ENCODE measurements at places on chromosomes 6 and 20.

DNA sequence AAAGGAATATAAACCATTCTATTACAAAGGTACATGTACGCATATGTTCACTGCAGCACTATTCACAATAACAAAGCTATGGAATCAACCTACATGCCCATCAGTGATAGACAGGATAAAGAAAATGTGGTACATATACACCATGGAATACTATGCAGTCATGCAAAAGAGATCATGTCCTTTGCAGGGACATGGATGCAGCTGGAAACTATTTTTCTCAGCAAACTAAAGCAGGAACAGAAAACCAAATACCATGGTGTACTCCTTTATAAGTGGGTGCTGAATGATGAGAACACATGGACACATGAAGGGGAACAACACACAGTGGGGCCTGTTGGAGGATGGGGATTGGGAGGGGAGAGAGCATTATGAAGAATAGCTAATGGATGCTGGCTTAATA, 104.6 kb upstream of the CENPW start:
- DNase-seq, result no peak

DNA sequence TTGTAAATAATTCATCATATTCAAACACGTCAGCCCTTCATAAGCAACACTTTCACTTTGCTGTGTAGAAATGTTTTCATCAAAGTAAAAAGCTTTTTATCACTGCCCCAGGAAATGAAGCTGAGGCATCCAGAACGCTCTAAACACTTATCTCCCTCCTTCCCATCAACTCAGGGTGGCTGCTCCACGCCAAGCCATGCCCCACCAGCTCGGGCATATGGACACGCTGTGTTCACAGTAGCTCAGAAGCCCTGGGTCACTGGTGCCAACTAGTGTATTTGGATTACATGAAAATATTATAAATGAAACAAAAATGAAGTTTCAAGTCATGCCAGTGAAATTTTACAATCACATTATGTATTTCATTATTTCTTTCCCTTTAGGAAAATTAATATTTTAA, 10.3 kb downstream of the PDE10A start:
- no peak for DNase-seq

GRCh38 chr20:41476446-41476845, 109.8 kb upstream of the EMILIN3 start:
- no peak for DNase-seq

DNA sequence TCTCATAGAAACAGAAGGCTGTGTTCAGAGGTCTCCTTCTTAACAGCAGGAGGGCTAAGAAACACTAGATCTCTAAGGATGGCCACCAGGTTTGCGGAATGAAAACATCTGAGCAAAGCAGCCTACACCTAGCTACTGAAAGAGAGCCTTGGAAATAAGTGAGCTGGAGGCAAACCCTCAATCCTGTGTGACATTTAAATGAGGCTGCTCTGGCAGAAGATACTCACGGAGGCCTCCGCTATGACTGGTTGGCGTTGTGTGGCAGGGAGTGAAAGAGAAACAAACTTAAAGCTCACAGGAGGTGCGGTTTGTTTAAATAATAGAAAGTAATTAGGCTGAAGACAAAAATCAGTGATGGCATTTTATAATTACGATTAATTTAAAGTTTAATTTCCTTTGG, 162.0 kb upstream of the RNF217 start:
- no peak for DNase-seq

GRCh38 chr20:4192378-4193068, 177.2 kb upstream of the RNF24 start:
- DNase-seq, result no peak

DNA sequence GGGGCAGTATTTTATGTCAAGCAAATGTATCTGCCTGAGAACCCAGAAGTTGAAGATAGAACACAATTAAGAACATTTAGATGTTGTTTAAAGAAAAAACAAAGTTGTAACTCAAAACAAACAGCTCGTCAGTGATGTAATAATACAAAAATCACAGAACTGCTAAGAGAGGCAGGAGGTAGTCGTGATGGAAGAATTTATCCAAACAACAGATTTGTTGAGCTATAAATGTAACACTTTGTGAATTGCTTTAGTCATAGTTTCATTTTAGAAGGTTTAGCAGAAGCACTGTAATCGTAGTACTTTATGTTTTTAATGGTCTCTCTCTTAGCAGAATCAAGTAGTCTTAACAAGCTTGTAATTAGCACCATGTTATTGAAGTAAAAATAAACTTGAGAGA, 73.6 kb downstream of the SCAF8 start:
- DNase-seq, result no peak

GRCh38 chr6:105991561-105992314, 94.4 kb upstream of the PRDM1 start:
- DNase-seq, result no peak

DNA sequence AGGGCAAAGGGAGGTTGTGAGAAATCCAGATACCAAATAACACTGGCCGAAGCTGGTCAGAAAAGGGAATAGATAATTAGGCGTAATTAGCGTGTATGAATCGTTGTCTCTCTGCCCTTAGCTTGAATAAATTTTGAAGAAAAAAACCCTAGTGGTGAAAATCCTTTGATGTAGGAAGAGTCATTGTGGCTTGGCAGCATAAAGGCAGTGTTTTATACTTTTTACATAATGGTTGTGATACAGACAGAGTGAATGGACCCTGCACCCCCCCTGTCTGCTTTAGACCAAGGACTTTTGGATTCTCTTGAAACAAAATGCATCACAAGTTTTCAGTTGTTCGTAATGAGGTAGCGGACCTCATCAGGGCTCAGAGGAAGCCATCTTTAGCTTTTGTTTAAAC, 126.5 kb downstream of the AFG1L start:
- DNase-seq, result no peak

- no peak for DNase-seq
These were observed 42.6 kb upstream of the FNDC1 start for GRCh38 chr6:159126590-159126989.

GRCh38 chr6:26366504-26366903, 1.5 kb downstream of the BTN3A2 start:
- DNase-seq, result no peak

DNA sequence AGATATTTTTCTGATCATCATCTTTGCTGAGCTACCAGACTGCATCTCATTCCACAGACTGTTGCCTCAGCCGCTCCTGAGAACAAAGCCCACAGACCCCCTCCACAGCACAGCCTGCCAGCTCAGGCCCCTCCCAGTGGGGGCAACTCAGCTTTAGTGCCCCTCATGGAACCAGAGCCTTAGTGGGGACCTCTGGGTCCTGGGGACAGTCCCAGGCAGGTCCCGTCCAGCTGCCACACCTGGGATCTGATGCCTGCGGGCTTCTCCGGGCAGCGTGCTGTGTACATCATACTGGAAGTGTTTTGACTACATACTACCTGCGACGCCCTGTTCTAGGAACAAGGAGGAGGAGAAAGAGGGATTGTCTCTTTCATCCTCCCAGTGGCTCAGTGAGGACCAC, 38.3 kb upstream of the QKI start:
- DNase-seq, result no peak

DNA sequence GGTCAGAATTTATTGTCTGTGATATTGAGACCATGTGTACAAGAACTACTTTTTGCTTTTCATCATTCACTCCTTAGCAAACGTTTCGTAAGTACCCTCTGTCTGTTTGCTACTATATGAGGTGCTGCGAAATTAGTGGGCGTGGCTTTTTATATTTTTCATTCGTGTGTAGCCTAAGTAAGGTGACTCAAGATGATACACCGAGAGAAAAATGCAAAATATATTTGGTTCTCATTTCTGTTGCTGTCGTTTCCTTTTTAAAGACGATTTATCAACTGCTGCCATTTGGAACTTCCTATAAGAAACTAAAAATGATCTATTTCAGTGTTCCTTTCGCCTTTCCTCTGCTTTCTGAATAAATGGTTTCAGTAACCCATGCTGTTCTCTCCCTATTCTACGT, 61.2 kb downstream of the VAPB start:
- DNase-seq, result no peak

GRCh38 chr6:143961886-143962878, 45.9 kb downstream of the PLAGL1 start:
- no peak for DNase-seq

DNA sequence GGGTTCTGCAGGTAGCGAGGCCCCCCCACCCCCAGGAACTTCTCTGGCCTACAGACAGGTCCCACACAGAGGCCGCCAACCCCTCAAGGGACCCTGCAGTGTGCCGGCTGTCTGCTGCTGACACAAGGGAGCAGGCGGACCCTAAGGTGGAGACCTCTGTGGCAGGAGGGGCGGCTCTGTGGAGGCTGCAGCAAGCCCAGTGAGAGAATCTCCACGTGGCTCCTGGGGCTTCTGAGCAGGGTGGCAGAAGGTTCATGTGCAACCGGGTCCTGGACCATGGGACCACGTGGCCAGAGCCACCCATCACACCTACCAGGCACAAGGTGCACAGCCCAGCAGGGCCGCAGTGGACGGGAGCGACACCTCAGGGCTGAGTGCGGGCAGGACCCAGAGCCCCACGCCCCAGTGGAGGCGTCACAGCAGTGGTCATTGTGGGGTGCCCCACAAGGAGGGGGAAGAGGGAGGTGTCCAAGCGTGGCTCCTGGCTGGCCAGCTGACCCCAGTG, 4.3 kb downstream of the ARFRP1 start:
- DNase-seq, result no peak

DNA sequence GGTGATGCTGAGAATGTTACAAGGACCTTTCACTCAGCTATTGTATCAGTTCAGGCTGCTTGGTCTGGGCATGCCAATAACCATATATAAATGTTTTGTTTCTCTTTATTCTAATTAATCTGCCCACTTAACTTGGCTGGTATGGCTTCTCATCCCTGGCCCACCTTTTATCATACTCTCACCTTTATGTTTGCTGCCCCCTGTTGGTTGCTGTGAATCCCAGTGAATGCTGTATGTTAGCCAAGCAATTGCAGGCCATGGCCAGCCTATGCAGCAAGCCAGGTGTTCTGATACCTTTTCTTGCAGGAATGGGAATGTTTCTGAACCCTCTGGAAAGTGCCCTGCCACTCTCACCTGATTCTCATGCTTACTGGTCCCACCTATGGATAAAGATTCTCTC, 54.6 kb downstream of the PCSK2 start:
- no peak for DNase-seq

GRCh38 chr20:53582574-53583351, 10.9 kb downstream of the ZNF217 start:
- no peak for DNase-seq

DNA sequence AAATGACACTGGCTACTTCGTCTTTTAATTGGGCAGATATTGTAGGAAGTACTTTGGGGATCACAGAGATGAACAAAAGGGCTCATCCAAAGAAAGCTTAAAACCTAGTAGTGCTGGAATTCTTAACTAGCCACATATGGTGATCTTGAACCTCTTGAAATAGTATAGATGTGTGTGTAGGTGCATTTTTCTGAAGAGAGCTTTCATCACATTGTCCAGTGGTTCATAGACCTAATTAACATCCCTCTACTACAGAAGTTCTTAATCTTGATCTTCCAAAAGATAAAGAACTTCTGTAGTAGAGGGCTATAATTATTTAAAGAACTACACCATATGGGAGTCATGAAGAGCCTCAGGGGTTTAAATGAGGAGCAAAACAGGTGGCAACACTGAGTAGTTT, 2.3 kb upstream of the PRIM2 start:
- no peak for DNase-seq

GRCh38 chr6:63923139-63923739, 287.6 kb downstream of the PHF3 start:
- DNase-seq, result no peak

GRCh38 chr20:46784436-46785127, 75.1 kb downstream of the SLC2A10 start:
- no peak for DNase-seq

GRCh38 chr20:17498641-17499040, 32.5 kb downstream of the BFSP1 start:
- DNase-seq, result no peak

- DNase-seq, result no peak
These were observed 82.3 kb downstream of the DNAH8 start for GRCh38 chr6:38797391-38797790.

DNA sequence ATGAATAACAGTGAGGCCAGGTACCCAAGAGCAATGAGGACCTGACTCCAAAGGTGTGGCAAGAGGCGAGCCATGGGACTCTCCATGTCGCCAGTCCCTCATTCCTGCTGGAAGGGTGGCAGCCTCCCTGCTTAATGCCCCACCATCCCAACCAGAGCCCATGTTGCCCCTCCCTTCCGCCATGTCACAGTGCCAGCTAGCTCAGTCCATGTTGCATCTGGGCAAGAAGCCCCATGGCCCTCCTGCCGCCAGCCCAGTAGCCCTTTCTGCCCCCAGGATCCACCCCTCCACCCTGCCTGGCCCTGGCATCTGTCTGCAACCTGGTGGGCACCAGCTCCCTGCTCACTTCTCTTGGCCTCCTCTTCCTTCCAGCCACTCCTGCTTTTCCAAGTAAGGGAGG, 6.0 kb upstream of the CPNE5 start:
- no peak for DNase-seq

GRCh38 chr20:59810449-59811187, 122.8 kb downstream of the SYCP2 start:
- DNase-seq, result no peak

- DNase-seq, result no peak
These were observed 188.0 kb upstream of the HDDC2 start for GRCh38 chr6:125489579-125490285.

DNA sequence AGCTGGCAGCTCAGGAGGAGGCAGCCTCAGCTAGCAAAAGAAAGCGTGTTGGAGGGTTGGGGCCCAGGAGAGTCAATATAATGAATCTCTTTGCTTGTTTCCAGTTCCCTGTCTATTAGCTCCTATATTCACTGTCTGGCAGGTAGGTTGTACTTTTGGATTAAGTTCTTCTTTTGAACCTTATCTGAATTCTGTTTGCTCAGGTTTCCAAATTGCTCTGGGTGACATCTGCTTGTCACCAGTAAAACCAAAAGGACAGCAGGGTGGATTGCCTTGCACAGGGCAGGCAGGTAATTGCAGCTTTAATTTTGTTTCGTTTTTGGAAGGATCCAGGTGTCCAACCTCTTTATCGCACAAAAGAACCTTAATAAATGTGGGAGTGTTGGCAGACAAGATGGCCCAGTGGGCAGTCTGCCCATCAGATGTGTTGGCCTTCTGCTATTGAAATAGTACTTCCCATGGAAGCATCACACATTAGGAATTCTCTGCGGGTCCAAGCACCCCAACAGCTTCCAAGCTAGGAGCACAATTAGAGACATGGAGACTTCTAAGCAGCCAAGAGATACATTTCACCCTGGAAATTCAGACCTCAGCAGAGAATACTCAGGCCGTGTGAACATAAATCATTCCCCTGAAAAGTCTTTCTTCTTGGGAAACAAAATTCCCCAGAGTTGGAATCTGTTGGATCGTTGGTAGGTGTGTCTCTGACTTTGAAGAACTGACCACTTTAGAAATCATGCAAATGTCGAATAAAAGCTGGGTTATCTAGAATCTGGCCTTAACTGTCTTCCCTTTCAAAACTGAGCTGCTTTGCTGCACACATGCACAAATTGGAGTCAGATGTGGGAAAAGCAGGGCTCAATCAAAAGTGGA, 286.9 kb upstream of the BMP2 start:
- no peak for DNase-seq

GRCh38 chr6:87180105-87180728, 24.9 kb downstream of the ZNF292 start:
- no peak for DNase-seq

GRCh38 chr20:45727044-45727443, 4.9 kb downstream of the SPINT4 start:
- DNase-seq, result no peak
